Dorsolateral prefrontal cortex (tissue), 122 donors: ENCODE measurements at places on chromosomes 4 and X. TPM values are rescaled to one million over a fixed set of nuclear protein-coding genes. Genes with fewer than 3 reads are reported as not detected.

PNMA3 gene
- 108 TPM for total RNA-seq

USP9X gene
- 98.0 TPM for total RNA-seq

PTTG2 gene
- 2.6 TPM for total RNA-seq

EFHC2 gene
- total RNA-seq, result 3.9 TPM

NKX3-2 gene
- not detected for total RNA-seq

- DNase-seq, result no peak
Measured at GRCh38 chrX:53474707-53475106, 40.5 kb upstream of the HSD17B10 start.

DNA sequence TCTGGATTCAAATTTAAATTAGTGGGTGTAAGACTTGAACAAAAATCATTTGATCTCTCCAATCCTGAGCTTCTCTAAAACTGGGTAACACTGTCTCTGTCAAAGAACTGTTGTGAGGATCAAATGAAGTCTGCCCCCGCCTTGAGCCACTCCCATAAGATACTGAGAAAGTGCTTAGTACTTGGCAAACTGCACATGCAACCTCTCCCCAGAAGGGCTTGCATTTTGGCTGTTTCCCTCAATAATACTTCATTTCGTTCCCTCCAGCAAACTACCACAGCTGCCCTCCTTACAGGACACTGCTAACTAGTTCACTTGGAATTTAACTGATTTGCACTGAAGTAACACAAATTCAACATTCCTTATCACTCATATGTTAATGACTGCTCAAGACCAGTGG is 79.8 kb downstream of the APBB2 start:
- no peak for DNase-seq

- DNase-seq, result no peak
Measured at GRCh38 chr4:109134268-109134667, 168.2 kb downstream of the COL25A1 start.

- DNase-seq, result no peak
Measured at GRCh38 chr4:6468376-6468775, 4.0 kb downstream of the PPP2R2C start.

DNA sequence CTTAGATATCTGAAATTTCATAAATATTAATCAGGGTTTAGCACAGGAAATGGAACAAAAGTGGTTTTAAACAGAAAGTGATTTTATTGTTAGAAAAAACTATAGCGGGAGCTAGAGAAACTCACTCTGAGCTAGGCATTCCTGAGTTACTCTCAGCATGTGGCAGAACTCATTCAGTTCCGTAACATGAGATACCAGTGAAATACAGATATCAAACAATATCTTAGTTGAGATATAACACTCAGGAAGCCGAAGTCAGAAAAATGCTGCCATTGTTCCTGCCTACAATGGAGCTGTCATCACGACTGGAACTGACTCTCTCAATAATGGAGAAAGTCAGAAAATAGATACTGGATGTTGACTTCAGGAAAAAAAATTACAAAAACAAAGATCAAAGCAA is 1428.7 kb downstream of the PCDH18 start:
- DNase-seq, result no peak

DNA sequence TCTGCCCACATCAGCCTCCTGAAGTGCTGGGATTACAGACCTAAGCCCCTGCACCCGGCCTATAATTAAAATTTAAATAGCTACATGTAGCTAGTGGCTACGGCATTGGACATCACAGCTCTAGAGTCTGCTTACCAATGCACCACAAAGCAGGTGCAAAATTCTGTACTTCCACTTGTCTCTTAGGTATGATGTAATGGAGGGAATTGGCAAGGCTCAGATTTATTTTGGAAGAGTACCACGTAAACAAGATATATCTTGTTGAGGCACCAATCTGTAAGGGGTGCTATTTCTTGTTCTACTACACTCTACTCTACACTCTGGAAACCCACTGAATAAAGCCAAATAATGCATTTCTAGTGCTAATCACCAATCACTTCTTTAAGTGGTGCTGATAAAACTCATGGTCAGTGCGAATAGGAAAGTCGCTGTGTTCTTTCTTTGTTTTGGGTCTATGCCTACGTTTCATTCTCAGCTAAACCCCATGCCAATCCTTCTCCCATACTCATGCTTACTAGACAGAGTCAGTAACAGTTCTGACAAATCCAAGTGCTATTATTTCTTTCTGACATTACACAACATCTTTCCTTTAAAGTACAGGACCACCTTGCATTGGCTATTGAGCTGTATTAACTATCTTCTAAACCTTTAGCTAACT is 92.3 kb downstream of the GC start:
- no peak for DNase-seq

DNA sequence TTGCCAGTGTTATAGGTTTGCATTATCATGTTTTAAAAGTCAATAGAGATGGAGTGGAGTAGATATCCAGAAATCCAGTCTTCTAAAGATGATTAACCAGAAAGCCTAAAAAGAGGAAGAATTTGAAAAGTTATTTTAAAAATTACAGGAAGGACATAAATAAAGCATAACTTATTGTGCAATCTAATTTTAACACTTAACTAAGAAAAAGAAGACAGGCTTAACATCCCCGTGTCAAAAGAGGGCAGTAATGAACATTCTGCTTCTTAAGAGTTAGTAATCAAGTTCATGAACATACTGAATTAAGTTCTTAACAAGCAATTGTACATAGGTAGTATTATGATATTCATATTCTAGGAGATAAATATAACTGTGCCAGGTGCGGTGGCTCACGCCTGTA is 39.3 kb downstream of the ELF2 start:
- DNase-seq, result no peak

DNA sequence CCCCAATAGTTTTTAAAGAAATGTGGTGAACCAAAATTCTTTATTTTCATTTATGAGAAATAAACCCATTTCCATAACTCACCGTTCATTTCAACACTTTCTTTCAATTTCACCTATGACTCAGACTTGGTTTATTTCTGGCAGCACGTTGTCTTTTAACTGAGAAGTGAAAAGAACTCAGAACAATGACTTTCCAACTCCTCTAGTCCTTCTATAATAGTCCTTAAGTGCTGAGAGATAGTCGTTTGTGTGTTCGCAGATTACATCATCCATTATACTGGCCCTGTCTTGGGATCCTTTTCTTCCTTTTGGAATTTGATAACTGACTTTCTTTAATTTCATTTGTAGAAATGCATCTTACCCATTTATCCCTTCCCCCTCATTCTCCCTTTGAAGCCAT is 113.6 kb downstream of the GLUD2 start:
- DNase-seq, result no peak

- DNase-seq, result no peak
Measured at GRCh38 chr4:128751354-128751753, 58.1 kb upstream of the JADE1 start.

DNA sequence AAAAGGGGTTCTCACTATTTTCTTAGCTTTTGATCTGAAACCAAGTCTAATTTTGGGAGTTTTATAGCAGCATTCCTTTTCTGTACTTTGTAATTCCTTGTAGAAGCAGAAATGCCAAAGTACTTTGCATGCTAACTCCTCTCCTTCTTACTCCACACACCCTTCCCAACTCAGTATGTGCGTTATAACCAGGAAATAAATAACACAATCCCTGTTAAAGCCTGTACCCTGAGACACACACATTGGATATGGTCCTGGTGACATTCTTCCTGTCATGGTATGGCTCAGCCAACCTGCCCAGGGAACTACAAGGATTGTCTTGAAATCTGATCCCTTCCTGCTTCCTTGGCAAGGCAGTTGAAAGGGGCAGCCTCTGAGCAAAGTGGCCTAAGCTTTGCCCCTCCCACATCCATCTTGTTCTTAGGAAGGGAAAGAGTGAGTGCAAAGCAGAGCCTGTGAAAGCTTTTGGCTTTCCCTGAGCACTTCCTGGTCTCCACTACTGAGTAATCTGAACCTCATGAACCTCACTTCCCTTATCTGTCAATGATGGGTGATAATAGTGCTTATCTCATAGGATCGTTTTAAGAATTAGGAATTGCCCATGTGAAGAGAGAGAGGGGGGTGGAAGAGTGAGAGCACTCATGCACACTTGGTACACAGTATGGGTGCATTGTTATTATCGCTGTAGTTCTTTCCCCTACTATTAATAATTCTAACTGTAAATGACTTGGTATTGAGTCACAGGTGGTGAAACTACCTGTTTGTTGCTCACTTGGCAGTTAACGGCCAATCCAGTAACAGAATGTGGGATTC is 109.3 kb downstream of the AFF2 start:
- no peak for DNase-seq

- no peak for DNase-seq
Measured at GRCh38 chr4:170741856-170742255, 652.1 kb upstream of the AADAT start.

- no peak for DNase-seq
Measured at GRCh38 chr4:114041117-114041475, 61.6 kb upstream of the ARSJ start.

GRCh38 chrX:18434896-18435295 is 9.5 kb downstream of the CDKL5 start:
- DNase-seq, result no peak

GRCh38 chrX:154735695-154736393 is 15.0 kb downstream of the GAB3 start:
- no peak for DNase-seq

GRCh38 chr4:61385256-61385655 is 185.1 kb downstream of the ADGRL3 start:
- no peak for DNase-seq
